ENCODE measurements at places on chromosomes 5 and 9.

GRCh38 chr5:173410459-173411233, 82.4 kb upstream of the STC2 start:
- no peaks in the 10 kb centered on the region for H3K27me3 ChIP-seq
- H3K27ac ChIP-seq: no peak overlapping the region
- no peak for DNase-seq
- H3K4me3 ChIP-seq: no peak overlapping the region
- H3K4me1 ChIP-seq: no peaks in the 10 kb centered on the region

GRCh38 chr9:99000476-99001395, 57.0 kb downstream of the COL15A1 start:
- no peak overlapping the region for H3K27ac ChIP-seq
- H3K36me3 ChIP-seq: no peaks in the 10 kb centered on the region
- H3K4me1 ChIP-seq: peaks cover 7% of the 10 kb centered on the region
- no peak overlapping the region for H3K4me3 ChIP-seq
- no peaks in the 10 kb centered on the region for H3K27me3 ChIP-seq
- DNase-seq: peak; percentile 51

- H3K27me3 ChIP-seq: no peaks in the 10 kb centered on the region
- DNase-seq: no peak
- H3K36me3 ChIP-seq: no peaks in the 10 kb centered on the region
- H3K27ac ChIP-seq: no peak overlapping the region
- H3K4me3 ChIP-seq: no peak overlapping the region
- no peaks in the 10 kb centered on the region for H3K4me1 ChIP-seq
Observed at GRCh38 chr9:133200631-133201030, 8.4 kb downstream of the OBP2B start.

DNA sequence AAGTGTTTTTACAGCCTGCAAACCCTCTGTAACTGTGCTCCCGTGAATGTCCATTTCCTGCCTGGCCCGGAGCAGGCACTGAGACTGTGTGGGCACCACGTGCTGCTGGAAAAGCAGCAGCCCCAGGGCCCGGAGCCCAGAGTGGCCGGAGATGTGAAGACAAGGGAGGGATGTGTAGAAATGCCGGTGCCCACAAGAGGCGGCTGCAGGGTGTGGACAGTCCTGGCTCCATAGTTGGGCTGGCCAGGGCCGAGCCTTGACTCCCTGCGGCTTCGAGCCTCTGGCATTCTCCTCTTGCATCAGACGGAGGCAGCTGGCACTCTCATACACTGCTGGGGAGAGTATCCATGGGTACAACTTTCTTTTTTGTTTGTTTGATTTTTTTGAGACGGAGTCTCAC, 13.2 kb upstream of the GFPT2 start:
- no peak overlapping the region for H3K4me3 ChIP-seq
- no peak for DNase-seq
- H3K4me1 ChIP-seq: no peaks in the 10 kb centered on the region

DNA sequence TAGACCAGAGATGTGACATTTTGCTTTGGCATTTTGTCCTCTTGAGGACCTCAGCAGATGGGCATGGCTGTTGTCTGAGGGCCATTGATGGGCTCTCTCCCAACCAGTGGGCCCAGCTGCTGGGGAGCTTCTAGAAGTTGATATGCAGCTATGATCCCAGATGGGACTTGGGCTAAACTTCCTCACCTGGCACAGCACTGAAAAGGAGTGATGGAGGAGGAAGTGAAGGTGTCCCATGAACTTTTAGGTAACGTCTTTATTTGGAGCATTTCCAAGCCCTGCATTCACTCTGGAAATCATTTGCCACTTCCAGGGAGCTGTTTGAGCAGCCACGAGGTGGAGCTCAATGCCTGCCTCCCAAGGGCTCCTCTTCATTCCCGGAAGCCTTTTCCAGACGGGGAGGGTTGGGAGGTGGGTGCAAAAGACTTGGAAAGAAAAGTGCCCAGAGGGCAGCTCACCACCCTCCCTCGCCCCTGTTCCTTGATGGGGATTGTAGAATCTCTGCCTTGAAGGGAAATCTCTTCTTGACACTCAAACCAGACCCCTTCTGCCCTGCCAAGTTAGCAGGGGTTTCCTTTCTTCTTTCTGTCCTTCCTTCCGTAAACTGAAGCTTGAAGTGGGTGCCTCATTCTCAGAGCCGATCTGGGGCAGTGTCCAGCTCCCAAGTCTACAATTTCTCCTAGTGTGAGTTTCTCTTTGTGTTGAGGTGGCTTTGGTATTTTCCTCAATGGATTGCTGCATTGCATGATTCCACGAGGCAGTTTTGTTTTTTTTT, 18.1 kb upstream of the NEUROG1 start:
- H3K4me3 ChIP-seq: no peak overlapping the region
- no peaks in the 10 kb centered on the region for H3K4me1 ChIP-seq
- peak; percentile 52 for DNase-seq
- no peak overlapping the region for H3K27ac ChIP-seq
- peaks cover 39% of the 10 kb centered on the region for H3K27me3 ChIP-seq

DNA sequence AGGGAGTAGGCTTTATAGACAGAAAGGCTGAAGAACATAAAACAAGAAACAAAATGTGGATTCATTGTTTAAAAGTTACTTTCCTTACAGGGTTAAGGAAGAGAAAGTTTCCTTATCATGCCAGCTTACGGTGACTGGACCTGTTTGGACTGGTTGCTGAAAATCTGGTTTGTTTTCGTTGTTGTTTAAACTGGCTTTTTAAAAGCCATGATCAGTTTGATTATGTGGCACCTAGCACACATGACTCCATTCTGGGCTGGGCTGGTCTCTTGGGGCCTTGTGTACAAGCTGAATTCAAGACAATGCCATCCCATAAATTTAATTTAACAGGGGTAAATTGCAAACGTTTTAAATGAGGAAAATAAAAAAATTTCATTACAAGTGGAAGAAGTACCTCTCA, 18.4 kb upstream of the ZNF474 start:
- no peaks in the 10 kb centered on the region for H3K27me3 ChIP-seq
- no peaks in the 10 kb centered on the region for H3K36me3 ChIP-seq
- H3K4me1 ChIP-seq: no peaks in the 10 kb centered on the region
- no peak overlapping the region for H3K4me3 ChIP-seq

DNA sequence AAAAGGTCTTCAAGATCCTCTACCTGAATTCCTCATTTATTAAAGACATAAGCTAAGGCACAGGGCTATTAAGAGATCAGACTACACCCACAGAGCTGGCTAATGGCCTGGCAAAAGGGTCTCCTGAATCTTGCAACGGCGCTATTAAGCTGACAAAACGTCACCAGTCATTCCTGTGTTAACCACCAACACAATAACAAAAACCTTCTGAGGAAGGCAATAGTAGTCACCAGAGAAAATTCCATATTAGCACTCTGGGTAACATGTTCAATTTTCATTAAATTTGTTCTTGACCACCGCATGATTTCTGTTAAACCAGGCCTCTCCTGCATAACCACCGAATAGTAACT, 77.0 kb downstream of the GNAQ start:
- no peaks in the 10 kb centered on the region for H3K36me3 ChIP-seq
- peak overlapping the region; percentile 50 for H3K27ac ChIP-seq
- H3K4me3 ChIP-seq: no peak overlapping the region
- peaks cover 29% of the 10 kb centered on the region for H3K4me1 ChIP-seq
- H3K27me3 ChIP-seq: no peaks in the 10 kb centered on the region

DNA sequence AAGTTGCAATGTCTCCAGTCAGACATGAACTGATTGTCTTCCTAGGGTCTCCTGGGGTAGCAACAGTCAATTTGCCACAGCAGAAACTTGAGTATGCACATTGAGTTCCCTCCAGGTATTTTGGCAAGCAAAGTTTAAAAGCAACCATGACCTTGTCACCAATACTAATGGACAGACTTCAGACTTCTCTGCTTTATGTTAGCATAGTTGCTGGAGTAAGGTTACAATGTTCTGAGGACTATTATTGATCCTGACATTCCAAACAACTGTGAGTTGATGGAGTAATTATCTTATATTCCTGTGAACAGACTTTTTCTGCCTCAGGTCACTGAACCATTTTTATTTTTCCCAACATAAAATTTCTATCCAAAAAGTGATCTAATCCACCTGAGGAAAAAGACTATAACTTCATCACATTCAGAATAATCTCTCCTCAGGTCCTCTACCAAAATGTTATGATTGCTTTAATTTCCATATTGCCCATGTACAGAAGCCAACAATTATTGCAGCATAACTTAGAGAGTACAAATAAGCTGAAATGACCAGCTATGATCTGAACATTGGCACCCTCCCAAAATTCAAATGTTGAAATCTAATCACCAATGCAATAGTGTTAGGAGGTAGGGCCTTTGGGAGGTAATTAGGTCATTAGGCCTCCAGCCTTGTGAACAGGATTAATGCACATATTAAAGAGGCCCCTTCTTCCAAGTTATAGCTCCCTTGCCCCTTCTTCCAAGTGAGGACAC, 228.3 kb downstream of the PDE4D start:
- no peak for DNase-seq
- H3K4me1 ChIP-seq: peaks cover 15% of the 10 kb centered on the region
- no peaks in the 10 kb centered on the region for H3K27me3 ChIP-seq
- no peak overlapping the region for H3K4me3 ChIP-seq
- no peaks in the 10 kb centered on the region for H3K36me3 ChIP-seq
- H3K27ac ChIP-seq: no peak overlapping the region

DNA sequence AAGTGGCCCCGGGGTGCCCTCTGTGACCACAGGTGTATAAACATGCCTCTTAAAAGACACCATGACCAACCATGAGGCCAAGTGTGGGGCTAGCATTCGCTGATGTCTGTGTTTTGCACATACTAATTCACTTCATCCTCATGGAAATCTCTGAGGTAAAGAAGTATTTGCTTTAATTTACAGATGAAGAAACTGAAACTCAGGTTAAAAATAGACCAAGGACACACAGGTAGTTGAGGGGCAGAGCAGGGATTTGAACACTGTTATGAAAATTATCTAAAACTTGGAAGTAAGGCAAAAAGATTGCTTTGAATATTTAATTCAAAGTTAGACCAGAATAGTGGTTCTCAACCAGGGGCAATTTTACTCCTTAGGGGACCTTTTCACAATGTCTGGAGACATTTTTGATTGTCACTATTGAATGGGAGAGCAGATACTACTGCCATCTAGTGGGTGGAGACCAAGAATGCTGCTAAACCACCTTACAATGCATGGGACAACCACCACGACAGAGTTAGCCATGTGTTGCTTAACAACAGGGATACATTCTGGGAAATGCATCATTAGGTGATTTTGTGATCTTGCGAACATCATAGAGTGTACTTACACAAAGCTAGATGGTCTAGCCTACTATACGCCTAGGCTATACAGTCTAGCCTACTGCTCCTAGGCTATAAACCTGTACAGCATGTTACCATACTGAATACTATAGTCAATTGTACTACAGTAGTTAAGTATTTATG, 8.0 kb upstream of the FXN start:
- H3K27ac ChIP-seq: no peak overlapping the region
- no peaks in the 10 kb centered on the region for H3K36me3 ChIP-seq
- peak; percentile 22 for DNase-seq
- H3K27me3 ChIP-seq: no peaks in the 10 kb centered on the region
- H3K4me1 ChIP-seq: no peaks in the 10 kb centered on the region
- no peak overlapping the region for H3K4me3 ChIP-seq

DNA sequence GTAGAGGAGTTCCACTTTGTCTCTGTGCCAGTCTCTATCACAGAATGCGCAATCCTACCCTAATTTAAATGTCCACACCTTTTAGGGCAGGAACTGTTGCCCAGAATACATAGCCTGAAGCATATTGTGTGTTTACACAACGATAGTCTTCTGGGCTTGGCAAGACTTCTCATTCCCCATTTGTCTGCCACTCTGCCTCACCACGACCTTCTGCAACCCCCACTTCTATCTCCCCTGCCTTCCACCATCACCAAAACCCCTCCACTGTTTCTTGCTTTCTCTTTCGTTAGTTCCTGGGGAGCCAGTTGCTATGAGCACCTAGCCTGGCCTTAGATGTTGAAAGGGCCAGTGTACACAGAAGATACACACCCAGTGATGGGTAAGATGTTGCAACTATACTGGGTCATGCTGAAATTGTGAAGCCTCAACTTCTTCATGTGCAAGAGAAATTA, 883 bp upstream of the RNF145 start:
- H3K27ac ChIP-seq: peak overlapping the region; percentile 99
- H3K27me3 ChIP-seq: no peaks in the 10 kb centered on the region
- H3K4me3 ChIP-seq: peak overlapping the region; percentile 99
- H3K36me3 ChIP-seq: no peaks in the 10 kb centered on the region
- DNase-seq: peak; percentile 12

- no peak overlapping the region for H3K27ac ChIP-seq
- no peak overlapping the region for H3K4me3 ChIP-seq
- no peak for DNase-seq
- no peaks in the 10 kb centered on the region for H3K27me3 ChIP-seq
- H3K36me3 ChIP-seq: no peaks in the 10 kb centered on the region
Observed at GRCh38 chr5:167626341-167627123, 664.9 kb upstream of the WWC1 start.

GRCh38 chr9:81771571-81771970, 82.2 kb upstream of the TLE1 start:
- no peaks in the 10 kb centered on the region for H3K36me3 ChIP-seq
- H3K4me3 ChIP-seq: no peak overlapping the region
- no peak overlapping the region for H3K27ac ChIP-seq
- no peaks in the 10 kb centered on the region for H3K27me3 ChIP-seq
- H3K4me1 ChIP-seq: no peaks in the 10 kb centered on the region

GRCh38 chr5:133292300-133292699, 240.5 kb downstream of the HSPA4 start:
- H3K27ac ChIP-seq: no peak overlapping the region
- H3K36me3 ChIP-seq: no peaks in the 10 kb centered on the region
- no peak overlapping the region for H3K4me3 ChIP-seq
- no peaks in the 10 kb centered on the region for H3K27me3 ChIP-seq
- DNase-seq: no peak

DNA sequence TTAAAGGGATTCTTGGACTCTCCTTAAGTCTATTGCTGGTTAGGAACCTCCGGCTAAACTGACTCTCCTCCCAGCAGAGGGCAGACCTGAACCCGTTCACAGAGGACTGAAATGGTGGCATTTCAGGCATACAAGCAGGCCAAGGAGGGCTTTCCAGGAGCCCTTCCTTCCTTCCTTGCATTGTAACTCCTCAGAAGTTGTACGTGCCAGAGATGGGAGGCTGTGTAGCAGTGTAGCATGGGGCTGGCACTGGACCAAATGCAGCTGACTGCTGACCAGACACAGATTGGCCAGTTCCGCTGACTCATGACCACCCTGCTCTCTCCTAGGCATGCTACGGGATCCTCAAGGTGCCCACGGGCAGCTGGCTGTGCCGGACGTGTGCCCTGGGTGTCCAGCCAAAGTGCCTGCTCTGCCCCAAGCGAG, 36.4 kb downstream of the JADE2 start:
- DNase-seq: no peak
- no peak overlapping the region for H3K27ac ChIP-seq
- peaks cover 3% of the 10 kb centered on the region for H3K36me3 ChIP-seq
- H3K4me1 ChIP-seq: no peaks in the 10 kb centered on the region
- no peaks in the 10 kb centered on the region for H3K27me3 ChIP-seq
- H3K4me3 ChIP-seq: no peak overlapping the region

Data from transverse colon (tissue), 4 donors.